Kidney epithelial cell (primary cell): ENCODE measurements at places on chromosomes 16 and 17. TPM values are rescaled to one million over a fixed set of nuclear protein-coding genes. Genes with fewer than 3 reads are reported as not detected.

Gene ZNF771
- total RNA-seq, result 10.3 and 16.7 TPM in 2 replicates

Gene CDC6
- 7.9 and 8.8 TPM in 2 replicates for total RNA-seq

Gene KRT23
- total RNA-seq, result 24.2 and 25.9 TPM in 2 replicates

Gene HSF5
- total RNA-seq, result 0.21 and 0.42 TPM in 2 replicates

Gene MT1E
- total RNA-seq, result 75.8 and 110 TPM in 2 replicates

Gene RCVRN
- total RNA-seq, result 0.21 TPM in 1 of 2 replicates, not detected in the other

Gene P2RX1
- total RNA-seq, result not detected in 2 replicates

Gene PRSS22
- 71.8 and 76.0 TPM in 2 replicates for total RNA-seq

Gene HAGHL
- total RNA-seq, result 17.7 and 18.8 TPM in 2 replicates

Gene CBFA2T3
- 0.14 and 0.63 TPM in 2 replicates for total RNA-seq

Gene AOC3
- 0.08 and 0.55 TPM in 2 replicates for total RNA-seq

Gene ADGRG1
- 143 and 150 TPM in 2 replicates for total RNA-seq

Gene ZSCAN10
- total RNA-seq, result not detected in 2 replicates

Gene IRF8
- total RNA-seq, result 2.2 and 5.4 TPM in 2 replicates

Gene AKAP1
- 28.6 and 32.6 TPM in 2 replicates for total RNA-seq

Gene C16orf74
- 11.6 and 13.6 TPM in 2 replicates for total RNA-seq

Gene SRL
- total RNA-seq, result not detected in 2 replicates

Gene OTOP3
- not detected in 2 replicates for total RNA-seq

Gene TRAF4
- total RNA-seq, result 163 and 174 TPM in 2 replicates

Gene CLEC3A
- total RNA-seq, result not detected in 2 replicates

Gene SCGB1C2
- total RNA-seq, result not detected in 2 replicates

Gene ALOX12
- 1.4 and 1.7 TPM in 2 replicates for total RNA-seq

Gene TMEM220
- 2.8 and 9.0 TPM in 2 replicates for total RNA-seq

Gene SERPINF2
- 1.2 and 1.4 TPM in 2 replicates for total RNA-seq

Gene NOB1
- 52.2 and 54.1 TPM in 2 replicates for total RNA-seq

Gene CTRB1
- total RNA-seq, result not detected in 2 replicates

Gene KRTAP3-2
- total RNA-seq, result not detected in 2 replicates

Gene PERCC1
- not detected in 2 replicates for total RNA-seq

Gene TPSG1
- not detected in 2 replicates for total RNA-seq

Gene RNF222
- 0.14 TPM in 1 of 2 replicates, not detected in the other for total RNA-seq

Gene MYH11
- total RNA-seq, result 0.04 and 0.07 TPM in 2 replicates

Gene KRTAP2-3
- total RNA-seq, result 4.3 and 5.2 TPM in 2 replicates

Gene GAS7
- 3.4 and 3.6 TPM in 2 replicates for total RNA-seq

Gene CA10
- total RNA-seq, result 0.13 TPM in 1 of 2 replicates, not detected in the other

Gene MYH3
- 0.33 and 0.41 TPM in 2 replicates for total RNA-seq

Gene KRTAP9-2
- not detected in 2 replicates for total RNA-seq

Gene TBC1D3
- total RNA-seq, result not detected in 2 replicates
